ENCODE measurements at places on chromosomes 11 and 22.

GRCh38 chr11:14455648-14456430 is 43.8 kb downstream of the COPB1 start:
- DNase-seq = no peak

DNA sequence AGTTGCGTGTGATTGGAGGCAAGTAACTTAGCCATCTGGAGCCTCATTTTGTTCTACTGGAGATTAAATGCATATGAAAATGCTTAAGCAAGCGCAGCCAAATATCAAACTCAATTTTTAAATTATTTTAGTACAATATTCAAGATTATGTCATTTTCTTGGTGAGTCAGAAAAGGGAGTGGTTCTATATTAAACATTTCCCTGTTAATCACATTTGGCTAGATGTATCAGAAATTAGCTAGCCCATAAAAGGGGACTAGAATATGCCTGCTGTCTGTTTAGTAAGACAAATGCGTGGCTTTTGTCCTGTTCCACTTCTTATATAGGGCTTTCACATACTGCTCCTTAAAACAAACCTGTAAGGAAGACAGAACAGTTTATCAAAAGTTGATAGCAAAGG is 35.0 kb upstream of the BMAL1 start:
- DNase-seq = no peak

GRCh38 chr11:92750794-92751193 is 218.7 kb upstream of the MTNR1B start:
- DNase-seq = no peak

DNA sequence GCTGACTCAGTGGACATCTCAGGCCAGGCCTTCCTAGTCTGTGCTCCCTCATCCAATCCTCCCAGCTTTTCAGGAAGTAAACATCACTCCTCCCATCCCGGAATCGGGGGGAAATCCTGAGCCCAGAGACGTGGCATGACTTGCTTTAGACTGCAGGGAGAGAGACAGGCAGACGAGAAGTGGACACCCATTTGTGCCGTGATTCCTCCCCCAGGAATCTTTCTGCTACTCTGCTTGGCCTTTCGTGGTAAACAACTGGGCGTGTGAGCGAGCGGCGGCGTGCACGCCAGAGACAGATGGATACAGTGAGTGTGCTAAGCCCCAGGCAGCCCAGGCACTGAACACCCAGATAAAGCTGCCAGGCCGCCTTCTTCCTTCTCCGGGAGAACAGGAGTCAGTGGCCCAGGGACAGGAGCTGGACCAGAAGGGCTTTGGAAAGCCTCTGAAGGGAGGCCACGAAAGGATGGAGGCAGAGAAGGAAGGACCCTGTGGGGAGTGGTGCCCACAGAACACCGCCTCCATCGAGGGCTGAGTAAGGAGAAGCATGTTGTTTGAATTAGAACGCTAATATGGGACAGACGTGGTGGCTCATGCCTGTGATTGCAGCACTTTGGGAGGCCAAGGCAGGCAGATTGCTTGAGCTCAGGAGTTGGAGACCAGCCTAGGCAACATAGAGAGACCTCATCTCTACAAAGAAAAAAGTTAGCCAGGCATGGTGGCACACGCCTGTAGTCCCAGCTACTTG is 53.0 kb upstream of the PRR5 start:
- DNase-seq = no peak

DNA sequence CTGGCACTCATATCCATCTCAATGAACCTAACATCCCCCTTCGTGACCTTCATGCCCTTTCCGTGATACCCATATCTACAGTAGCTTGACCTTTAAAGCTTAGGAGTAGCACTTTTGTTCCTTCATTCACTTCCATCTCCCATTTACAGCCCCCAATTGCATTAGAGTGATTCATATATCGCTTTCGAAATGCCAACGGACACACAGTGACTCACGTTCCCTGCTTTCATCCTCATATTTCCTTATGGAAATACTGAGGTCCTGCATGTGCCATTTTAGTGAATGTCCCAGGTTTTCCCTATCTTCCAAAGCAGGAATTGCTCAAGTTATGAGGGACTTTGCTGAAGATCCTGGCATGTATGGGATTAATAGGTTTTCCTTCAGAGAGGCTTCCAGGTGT is 44.3 kb upstream of the CEP126 start:
- DNase-seq = no peak

All from Ammon's horn (tissue), 1 donor.